CD4-positive, alpha-beta T cell treated with Interleukin-6 at 100 ng/mL for 8 hours (primary cell): ENCODE measurements at places on chromosomes 3 and 15.

DNA sequence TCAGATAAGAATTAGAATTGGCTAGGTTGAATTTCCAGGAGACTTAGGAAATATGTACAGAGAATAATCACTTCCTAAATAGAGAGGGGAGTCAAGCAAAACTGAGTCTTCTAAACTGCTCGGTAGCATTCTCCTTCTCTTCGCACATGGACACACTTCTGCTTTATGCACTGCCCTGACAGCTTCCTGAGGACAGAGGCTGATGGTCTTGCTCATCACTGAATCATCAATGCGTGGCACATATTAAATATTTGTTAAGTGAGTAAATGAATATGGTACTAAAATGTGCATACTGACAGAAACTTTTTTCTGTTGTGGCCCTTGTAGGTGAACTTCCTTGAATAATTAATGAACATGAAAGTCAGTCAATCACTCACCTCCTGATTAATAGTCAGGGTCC is 315.5 kb downstream of the FHIT start:
- no peak for DNase-seq

DNA sequence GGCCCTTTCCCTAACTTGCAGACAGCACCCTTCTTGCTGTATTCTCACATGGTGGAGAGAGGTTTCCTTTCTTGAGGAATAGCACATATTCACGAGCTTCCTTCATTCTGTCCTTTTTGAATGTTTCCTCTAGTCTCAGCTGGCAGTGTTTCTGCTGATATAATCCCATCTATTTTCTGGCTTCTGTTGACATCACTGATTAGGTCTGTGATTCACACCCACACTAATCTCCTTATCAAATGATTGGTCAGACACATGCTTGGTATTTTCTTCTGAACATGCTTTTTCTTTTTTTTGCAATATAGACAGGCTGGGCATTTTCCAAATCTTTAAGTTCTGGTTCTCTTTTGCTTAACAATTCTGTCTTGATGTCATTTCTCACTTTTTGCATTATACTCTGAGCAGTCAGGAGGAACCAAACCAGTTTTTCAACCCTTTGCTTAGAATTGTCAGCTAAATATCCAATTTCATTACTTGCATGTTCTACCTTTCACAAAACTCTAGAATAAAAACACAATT is 65.4 kb downstream of the OXSM start:
- DNase-seq, result no peak

DNA sequence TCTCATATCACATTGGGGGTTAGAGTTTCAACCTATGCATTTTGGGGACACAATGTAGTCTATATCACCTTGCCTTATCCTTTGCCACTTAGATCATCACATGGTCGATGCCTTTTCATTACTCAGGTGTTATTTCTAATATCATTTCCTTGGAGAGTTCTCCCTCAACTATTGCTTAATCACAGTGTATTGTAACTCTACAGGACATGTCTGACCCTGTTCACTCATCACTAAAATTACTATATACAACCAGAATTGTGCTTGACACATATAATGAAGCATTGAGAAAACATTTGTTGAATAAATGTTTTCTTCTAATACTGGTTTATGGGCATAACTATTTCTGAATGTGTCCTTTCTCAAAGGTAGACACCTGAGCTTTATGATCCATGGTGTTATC is 207.4 kb downstream of the EPHA6 start:
- DNase-seq, result no peak

DNA sequence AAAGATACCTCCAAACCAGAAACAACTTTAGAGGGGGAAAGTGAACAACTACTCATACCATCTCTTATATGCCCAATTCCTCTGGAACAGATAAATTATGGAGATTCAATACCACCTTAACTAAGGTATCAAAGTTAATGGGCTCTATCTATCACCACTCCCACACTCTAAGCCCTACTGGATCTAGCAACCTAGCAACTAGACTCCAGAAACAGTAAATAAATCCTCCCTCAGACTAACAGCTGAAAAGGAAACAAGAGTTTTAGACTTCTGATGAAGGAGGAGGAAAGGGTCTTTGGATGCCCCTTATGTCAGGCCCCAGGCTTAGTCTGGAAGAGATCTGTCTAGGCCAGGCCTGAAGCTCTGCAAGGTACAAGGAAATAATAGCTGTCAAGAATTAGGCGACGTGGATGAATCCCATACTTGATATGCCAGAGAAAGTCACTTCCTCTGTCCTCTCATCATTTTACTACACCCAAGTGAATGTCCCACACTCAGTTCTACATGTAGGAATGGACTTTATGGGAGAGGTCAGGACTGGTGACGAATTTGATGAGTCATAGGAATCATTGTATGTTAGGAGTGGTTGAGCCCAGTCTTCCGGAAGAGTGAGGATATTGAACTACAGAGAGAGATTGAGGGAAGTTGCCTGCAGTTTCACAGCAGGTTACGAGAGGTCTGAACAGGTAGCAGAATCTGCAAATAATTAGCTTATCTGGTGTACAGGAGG is 113.8 kb downstream of the AKAP13 start:
- no peak for DNase-seq

GRCh38 chr3:43583481-43583880 is 38.3 kb downstream of the ANO10 start:
- no peak for DNase-seq

DNA sequence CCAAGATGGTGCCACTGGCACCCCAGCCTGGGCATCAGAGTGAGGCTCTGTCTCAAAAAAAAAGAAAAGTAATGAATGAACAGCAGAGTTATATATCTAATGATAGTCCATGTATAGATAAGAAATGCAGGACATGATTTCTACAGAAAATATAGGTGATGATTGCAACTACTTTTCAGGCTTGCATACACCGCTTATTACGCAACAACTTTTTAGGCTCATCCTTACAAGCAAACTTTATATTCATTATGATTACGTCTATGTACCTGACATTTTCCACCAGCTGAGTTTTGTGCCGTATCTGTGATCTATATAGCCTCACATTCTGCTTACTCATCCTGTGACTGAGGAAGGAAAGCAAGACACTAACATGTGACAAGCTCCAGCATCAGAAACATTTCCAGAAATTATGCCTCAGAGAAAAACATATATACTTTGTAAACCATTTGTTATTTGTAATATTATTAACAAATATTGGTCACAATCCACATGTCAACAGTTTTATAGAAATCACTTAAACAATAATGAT is 906.3 kb downstream of the ZPLD1 start:
- no peak for DNase-seq
